Activated CD8-positive, alpha-beta memory T cell treated with anti-CD3 and anti-CD28 coated beads for 48 hours (primary cell): ENCODE measurements at places on chromosomes 5 and 9.

DNA sequence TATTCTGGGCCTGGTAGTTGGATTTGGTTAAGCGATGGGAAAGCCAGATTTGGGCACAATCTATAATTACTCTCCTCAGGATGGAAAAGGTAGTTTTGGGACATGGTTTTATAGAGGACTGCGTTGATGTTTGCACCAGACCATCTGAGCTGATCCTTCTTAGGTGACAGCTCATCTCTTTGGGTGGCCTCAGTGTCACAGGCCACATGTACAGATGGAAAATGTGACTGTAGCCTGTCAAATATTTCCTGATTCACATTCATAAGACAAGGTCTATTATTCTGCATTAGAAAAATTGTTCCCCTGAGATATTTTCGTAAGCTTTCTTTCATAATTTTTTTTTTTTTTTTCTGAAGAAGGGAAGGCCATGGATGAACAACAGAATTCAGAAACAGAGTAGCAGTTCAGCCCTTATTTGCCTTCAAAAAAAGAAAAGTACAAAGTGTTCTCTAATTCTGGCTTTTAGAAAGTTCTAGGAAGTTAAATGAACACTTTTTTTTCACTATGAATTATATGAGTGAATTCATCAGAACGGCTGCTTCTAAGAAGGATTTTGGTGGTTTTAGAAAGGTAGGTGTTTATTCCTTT lies 81.0 kb downstream of the NNT start:
- DNase-seq = no peak

DNA sequence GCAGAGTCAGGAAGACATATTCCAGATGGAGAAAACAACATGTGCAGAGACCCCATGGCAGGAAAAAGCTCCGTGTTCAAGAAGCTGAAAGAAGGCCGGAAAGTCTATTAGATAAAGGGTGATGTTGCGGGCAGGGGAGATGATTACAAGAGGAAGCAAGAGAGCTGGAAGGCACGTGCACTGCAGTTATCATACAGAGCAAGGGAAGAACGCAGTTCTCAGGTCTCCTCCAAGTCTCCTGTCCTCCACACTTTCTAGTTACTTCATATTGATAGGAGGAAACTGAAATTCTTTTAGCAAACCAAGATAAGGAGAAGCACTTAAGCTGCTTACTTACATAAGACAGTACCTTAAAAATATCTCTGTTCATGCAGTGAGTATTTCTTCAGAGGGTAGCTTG lies 58.3 kb upstream of the PLPP6 start:
- no peak for DNase-seq

GRCh38 chr5:73417303-73418034 lies 31.1 kb downstream of the FOXD1 start:
- DNase-seq = no peak

DNA sequence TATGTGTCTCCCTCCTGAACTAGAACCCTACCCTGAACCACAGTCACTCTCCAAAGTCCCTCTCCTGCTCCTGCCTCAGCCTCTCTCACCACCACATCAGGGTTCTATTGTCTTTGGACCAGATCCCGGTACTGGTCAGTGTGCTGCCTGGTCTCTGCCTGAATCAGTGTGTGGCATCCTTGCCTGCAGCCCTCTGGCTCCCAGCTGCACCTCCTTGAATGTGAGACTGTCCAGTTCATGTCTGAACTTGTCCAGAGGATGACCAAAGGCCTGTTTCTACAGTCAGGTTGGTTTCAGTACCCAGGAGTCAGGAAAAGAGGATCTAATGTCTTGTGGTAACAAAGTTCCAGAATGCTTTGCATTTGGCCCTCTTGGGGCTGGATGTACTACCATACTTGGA lies 76.8 kb upstream of the RANBP3L start:
- DNase-seq = no peak

DNA sequence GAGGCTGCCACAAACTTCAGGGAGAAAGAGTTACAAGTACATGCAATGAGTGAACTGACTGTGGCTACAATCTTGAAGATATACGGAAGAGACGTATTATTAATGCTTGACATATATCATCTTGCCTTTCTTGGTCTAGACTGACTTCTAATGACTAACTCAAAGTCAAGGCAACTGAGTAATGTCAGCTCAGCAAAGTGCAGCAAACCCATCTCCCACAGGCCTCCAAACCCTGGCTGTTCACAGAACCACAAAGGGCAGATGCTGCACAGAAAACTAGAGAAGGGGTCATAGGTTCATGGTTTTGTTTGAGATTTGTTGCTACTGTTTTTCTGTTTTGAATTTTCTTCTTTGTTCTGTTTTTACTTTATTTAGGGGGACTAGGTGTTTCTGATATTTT lies 21.0 kb downstream of the IL7R start:
- DNase-seq = no peak

GRCh38 chr5:124735169-124735858 lies 11.1 kb downstream of the ZNF608 start:
- no peak for DNase-seq

- DNase-seq = no peak
Observed at GRCh38 chr9:110251212-110251611, 5.1 kb downstream of the TXN start.
